Bronchial epithelial cell (primary cell): ENCODE measurements at places on chromosomes 6 and 20. TPM values are rescaled to one million over a fixed set of nuclear protein-coding genes. Genes with fewer than 3 reads are reported as not detected.

The RAB32 gene
- 125 and 230 TPM in 2 replicates for total RNA-seq

The TFAP2D gene
- not detected in 2 replicates for total RNA-seq

The ADGRF5 gene
- total RNA-seq = not detected in 2 replicates

The PKIB gene
- 2.8 and 3.9 TPM in 2 replicates for total RNA-seq

The OLIG3 gene
- not detected in 2 replicates for total RNA-seq
